ENCODE measurements at places on chromosomes 12 and 14.

DNA sequence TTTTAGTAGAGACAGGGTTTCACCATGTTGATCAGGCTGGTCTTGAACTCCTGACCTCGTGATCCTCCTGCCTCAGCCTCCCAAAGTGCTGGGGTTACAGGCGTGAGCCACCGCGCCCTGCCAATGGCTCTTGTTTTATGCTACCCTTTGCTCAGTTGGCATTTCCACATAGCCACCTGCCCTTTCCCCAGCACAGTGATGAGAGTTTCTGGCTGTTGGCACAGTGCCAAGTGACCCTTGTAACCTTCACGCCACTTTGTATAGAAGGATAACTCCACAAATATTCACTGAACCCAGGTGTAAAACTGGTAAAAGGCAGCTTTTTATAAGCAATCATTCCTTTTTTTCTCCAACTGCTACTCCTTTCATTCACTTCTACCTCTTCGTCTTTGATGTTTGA is 18.5 kb upstream of the CCDC175 start:
- DNase-seq, result no peak

DNA sequence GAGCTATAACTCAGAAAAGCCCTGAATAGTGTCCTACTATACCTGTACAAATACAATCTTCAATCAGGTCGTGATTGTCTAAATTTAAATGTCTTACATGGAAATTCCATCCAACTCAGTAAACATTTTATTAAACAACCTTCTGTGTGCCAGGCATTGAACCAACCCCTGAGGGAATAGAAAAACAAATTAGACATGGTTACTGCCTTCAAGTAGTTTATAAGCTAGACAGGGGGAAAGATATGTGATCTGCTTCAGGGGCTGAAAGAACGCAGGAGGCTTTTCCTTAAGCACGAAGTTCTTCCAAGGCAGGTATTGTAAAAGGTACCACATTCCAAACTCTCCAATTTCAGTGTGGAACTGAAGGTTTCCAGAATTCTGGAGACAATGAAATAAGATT is 39.7 kb upstream of the STAB2 start:
- no peak for DNase-seq

GRCh38 chr12:19038209-19038608 is 91.3 kb upstream of the PLEKHA5 start:
- no peak for DNase-seq

DNA sequence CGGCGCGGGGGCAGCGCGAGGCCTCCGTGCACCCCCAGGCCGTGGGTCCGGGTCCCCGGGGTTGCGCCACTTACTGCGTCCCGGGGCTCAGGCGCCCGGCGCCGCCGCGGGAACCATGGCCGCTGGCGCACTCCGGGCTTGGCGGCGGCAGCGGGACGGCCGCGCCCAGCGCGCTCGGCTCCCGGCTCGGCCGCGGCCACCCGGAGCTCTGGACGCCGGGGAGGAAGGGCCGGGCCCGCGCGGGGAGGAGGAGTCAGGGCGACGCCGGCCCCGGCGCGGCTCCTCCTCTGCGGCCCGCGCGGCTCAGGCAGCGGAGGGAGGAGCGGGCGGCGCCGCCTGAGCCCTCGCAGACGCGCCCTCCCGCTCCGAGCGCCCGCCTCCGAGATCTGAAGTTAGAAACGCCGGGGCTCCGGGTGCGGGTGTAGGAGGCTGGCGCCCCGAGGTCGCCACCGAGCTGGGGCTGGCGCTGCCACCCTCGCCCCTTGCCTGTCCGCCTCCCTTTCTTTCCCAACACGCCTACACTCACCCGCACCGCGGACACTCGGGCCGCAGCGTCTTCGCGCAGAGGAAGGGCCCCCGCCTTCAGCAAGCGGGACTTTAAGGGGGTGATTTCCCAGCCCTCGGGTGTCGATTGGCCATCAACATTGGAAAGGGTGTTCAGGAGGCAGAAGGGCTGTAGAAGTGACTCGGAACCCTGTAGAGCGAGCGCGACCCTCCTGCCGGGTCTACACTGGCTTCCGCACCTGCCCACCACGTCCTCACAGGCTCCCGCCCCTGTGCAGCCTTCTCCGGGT is at the start of gene NIN:
Gene NIN (minus strand): TSS at position 231 of the 794 bp plus-strand sequence. CDS start 9,106 bp downstream, outside the sequence.
- peak; percentile 55 for DNase-seq

DNA sequence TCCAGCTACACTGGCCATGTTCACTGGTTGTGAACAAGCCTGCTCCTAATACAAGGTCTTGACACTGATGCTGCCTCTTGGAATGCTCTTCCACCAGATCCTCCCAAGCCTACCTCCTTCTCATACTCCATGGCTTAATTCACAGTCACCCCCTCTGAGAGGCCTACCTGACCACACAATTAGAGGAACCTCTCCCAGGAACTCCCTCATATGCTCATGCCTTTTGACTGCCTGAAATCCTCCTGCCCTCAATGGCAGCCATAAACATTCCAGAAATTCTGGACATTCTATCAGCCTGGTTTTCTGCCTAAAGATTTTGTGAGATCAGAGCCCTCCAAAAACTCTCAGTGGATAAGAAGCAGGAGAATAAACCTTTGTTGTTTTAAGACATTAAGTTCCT is 340.2 kb downstream of the C12orf75 start:
- DNase-seq, result no peak

DNA sequence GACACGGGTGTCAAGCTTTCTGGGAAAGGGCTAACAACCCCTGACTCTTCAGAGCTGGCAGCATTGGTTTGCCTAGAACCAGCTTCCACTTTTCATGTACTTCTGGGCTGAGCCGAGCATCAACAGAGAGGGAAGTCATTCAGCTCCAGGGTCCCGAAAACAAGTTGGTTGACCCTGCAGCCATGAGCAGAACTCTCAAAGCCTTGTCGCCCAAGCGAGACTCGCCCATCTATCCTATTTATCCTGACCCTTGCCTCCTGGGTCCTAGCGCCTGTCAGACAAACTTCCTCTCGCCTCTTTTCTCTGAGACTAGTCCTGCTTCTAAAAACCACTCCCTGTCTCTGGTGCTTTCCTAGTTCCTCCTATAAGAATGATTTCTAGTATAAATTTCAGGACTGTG is 47.9 kb downstream of the ASCL4 start:
- no peak for DNase-seq

GRCh38 chr14:98298481-98299244 is 973.3 kb downstream of the BCL11B start:
- no peak for DNase-seq

- no peak for DNase-seq
Observed at GRCh38 chr14:98928418-98928817, 343.6 kb downstream of the BCL11B start.
